ENCODE measurements at places on chromosomes 2 and 18. TPM values are rescaled to one million over a fixed set of nuclear protein-coding genes. Genes with fewer than 3 reads are reported as not detected.

RAB6C gene
- total RNA-seq: 0.94 TPM

INHBB gene
- total RNA-seq: 0.17 TPM

DSG2 gene
- 6.2 TPM for total RNA-seq

MRO gene
- 0.21 TPM for total RNA-seq

SLC8A1 gene
- total RNA-seq: 0.59 TPM

SPEG gene
- total RNA-seq: 47.6 TPM

SLC38A11 gene
- total RNA-seq: not detected

Measured in motor neuron (in vitro differentiated cells).